ENCODE measurements at places on chromosomes 13 and 19. TPM values are rescaled to one million over a fixed set of nuclear protein-coding genes. Genes with fewer than 3 reads are reported as not detected.

Gene ZNF442
- 1.4 TPM for polyA plus RNA-seq

Gene CCDC8
- polyA plus RNA-seq: 9.2 TPM

Gene RUBCNL
- not detected for polyA plus RNA-seq

Gene CSNK1G2
- polyA plus RNA-seq: 22.9 TPM

Gene TNNI3
- polyA plus RNA-seq: 0.21 TPM

Gene EFNB2
- 2.6 TPM for polyA plus RNA-seq

Gene ADAT3
- 0.35 TPM for polyA plus RNA-seq

Gene BEST2
- not detected for polyA plus RNA-seq

Gene IRS2
- polyA plus RNA-seq: 1.5 TPM

Gene THSD1
- polyA plus RNA-seq: 7.9 TPM

Gene ZNF296
- polyA plus RNA-seq: not detected

Gene YJU2
- 10.2 TPM for polyA plus RNA-seq

Gene SULT2A1
- not detected for polyA plus RNA-seq

DNA sequence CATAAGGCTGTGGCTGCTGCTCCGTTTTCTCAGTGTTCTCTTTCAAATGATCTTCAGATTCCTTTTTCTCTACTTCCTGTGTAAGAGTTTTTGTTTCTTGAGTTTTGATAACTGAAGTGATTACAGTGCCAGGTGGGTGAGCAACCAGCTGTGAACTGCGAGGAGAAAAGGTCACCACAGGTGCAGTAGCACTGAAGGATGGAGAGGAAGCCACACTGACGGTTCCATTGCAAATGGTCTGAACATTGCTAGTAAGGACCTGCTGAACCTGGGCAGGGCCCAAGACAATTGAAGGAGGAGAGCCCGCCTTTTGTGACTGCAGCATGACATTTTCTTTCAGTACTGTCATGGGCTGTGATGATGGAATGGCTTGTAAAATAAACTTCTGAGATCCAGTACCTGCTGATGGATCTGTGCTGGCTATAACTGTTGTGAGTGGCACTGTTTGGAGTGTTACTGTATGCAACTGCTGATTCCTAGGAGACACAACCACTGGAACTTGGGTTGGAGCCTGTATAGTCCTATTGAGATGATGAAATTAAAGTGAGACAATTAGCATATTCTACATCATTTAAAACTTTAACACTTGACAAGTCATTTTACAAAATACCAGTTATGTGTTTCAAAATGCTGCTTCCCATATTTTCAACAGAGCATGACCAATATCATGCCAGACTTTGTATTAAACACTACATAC lies 85.5 kb downstream of the ELF1 start:
- no peak for DNase-seq

- no peak for DNase-seq
Observed at GRCh38 chr19:50152578-50152977, 10.5 kb downstream of the IZUMO2 start.

GRCh38 chr19:37982655-37983054 lies 75.6 kb downstream of the SIPA1L3 start:
- DNase-seq: no peak

GRCh38 chr19:1249990-1250436 lies 1.6 kb downstream of the MIDN start:
- DNase-seq: no peak

DNA sequence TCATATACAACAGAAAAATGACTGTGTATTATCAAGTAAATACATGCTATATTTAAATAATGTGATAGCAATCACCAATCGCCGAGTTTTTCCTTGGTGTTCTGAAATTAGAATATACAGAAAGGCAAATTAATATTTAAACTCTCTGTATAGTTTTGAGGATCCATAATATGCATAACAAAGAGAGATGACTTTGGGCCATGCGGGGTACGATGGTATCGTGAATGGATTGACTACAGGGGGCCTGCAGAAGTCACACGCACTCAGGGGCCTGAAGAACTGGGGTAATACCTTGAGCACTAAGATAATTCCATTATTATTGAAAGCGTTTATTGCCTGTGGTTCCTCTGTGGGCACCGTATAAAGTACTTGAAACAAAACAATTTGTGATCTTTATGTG lies 314.0 kb downstream of the TEX29 start:
- no peak for DNase-seq

GRCh38 chr19:51440846-51441409 lies 17.3 kb downstream of the SIGLEC8 start:
- DNase-seq: no peak

DNA sequence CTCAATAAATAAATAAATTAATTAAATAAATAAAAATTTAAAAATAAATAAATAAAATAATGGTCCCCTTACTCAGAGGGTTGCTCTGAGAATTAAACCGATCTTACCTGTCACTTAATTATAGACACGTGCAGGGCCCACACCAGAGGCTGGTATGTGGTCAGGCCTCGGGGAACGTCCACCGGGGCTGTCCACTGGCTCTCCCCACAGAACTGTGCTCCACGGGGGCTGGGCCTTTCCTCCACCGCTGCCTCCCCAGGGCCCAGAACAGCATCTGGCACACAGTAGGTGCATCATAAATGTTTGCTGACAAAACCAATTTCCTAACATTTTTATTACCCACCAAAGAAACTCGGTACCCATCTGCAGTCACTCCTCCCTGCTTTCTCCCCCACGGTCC lies 69.2 kb downstream of the CEBPG start:
- DNase-seq: no peak

DNA sequence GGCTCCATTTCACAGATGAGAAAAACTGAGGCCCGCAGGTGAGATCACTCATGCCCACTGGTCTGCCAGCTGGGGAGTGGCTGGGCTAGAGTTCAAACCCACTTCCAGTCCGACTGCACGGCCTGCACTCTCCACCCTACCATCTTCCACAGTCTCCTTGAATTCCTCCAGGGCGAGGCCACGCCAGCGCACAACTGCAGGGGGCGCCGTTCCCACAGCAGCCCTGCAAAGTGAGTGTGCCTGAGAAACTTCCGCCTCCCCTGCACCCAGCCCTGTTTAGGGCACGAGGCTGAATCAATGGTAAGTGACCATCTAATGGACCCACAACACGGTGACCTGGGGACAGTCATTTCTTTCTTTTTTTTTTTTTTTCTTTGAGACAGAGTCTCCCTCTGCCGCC lies 829 bp upstream of the ATCAY start:
- DNase-seq: no peak

DNA sequence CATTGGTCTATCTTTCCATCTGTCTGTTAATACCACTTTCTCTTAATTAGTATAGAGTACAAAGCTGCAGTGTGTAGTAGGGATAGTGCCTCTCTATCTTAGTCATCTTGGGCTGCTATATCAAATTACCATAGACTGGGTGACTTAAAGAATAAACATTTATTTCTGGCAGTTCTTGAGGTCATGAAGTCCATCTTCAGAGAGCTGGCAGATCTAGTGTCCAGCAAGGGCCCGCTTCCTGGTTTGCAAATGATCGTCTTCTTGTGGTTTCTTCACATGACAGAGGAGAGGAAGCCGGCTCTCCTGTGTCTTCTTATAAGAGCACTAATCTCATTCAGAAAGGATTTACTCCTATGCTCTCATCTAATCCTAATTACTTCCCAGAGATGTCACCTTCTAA lies 6.1 kb downstream of the ZNF700 start:
- no peak for DNase-seq

GRCh38 chr19:52237771-52238400 lies 31.5 kb upstream of the ZNF766 start:
- DNase-seq: peak; percentile 54

DNA sequence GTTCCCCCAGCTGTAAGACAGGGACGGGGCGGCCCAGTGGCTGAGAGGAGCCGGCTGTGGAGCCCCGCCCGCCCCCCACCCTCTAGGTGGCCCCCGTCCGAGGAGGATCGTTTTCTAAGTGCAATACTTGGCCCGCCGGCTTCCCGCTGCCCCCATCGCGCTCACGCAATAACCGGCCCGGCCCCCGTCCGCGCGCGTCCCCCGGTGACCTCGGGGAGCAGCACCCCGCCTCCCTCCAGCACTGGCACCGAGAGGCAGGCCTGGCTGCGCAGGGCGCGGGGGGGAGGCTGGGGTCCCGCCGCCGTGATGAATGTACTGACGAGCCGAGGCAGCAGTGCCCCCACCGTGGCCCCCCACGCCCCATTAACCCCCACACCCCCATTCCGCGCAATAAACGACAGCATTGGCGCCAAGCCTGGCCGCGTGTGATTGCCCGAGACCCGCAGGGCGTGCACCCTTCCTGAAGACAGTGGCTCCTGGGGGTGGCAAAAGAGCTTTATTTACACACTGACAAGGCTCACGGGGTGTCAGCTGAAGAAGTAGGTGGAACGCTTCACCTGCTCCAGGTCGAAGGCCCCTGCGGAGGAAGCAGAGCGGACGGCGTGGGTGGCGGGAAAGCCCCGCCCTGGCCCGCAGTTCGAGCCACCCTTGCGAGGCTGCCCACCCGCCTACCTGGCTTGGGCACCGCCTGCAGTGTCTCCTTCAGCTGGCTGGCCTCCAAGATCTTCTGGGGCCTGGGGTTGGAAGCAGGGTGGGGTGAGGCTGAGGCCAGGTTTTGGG lies 16.4 kb downstream of the POLRMT start:
- DNase-seq: no peak

- DNase-seq: no peak
Observed at GRCh38 chr19:41795031-41795461, 1.3 kb upstream of the CEACAM3 start.

DNA sequence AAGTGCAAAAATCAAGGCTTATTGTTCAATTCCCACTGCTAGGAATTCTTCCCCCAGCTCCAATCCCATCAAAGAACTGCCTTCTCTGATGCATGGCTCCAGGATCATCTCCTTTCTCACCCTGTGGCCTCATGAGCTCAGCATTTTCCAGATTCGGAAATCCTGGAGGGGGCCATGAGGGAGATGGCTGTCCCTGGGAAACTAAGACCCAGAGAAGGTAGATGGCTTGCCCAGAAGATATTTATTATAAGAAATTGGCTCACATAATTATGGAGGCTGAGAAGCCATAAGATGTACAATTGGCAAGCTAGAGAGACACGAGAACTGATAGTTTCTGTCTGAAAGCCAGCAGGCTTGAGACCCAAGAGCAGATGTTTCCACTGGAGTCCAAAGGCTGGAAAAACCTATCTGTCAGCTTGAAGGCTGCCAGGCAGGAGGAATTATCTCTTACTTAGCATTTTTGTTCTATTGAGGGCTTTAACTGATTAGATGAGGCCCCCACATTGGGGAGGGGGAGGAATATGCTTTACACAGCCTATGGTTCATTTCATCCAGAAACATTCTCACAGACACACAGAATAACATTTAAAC lies 58.6 kb downstream of the GADD45B start:
- no peak for DNase-seq

- no peak for DNase-seq
Observed at GRCh38 chr13:98888890-98889279, 89.0 kb downstream of the DOCK9 start.

DNA sequence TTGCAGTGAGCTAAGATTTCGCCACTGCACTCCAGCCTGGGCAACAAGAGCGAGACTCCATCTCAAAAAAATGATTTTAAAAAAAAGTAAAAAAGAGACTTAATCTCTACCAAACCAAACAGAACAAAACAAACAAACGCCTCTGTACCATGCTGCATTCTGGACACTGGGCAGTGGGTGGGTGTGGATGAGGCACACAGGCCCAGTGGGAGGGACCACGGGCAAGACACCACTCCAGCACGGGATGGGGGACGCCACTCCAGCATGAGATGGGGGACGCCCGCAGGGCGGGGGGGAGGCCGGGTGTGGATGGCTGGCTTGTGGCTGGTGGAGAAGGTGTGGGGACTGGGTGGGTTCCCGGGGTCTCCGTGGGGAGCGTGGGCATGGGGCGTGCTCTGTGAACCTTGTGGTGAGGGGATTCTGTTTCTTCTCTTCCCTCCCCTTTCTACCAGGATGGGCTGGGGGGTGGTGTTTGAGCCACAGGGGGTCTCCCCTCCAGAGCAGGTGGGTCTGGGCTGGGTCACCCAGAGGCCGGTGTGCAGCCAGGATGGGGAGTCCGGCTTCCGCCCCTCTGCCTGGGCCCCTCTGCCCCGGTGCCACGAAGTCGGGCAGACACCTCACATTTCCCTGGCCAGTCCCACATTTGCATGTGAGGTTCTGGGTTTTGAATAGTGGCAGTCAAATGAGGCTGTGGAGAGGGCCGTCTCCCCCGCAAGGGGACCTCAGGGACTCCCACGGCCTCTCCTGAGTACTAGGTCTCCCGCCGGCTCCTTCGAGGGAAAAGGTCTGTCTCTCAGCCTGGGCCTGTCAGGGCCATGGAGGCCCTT lies 23.9 kb upstream of the MATK start:
- DNase-seq: no peak

- DNase-seq: no peak
Observed at GRCh38 chr19:34131100-34131499, 41.2 kb upstream of the LSM14A start.

GRCh38 chr13:77061362-77061761 lies 34.4 kb upstream of the FBXL3 start:
- DNase-seq: no peak

DNA sequence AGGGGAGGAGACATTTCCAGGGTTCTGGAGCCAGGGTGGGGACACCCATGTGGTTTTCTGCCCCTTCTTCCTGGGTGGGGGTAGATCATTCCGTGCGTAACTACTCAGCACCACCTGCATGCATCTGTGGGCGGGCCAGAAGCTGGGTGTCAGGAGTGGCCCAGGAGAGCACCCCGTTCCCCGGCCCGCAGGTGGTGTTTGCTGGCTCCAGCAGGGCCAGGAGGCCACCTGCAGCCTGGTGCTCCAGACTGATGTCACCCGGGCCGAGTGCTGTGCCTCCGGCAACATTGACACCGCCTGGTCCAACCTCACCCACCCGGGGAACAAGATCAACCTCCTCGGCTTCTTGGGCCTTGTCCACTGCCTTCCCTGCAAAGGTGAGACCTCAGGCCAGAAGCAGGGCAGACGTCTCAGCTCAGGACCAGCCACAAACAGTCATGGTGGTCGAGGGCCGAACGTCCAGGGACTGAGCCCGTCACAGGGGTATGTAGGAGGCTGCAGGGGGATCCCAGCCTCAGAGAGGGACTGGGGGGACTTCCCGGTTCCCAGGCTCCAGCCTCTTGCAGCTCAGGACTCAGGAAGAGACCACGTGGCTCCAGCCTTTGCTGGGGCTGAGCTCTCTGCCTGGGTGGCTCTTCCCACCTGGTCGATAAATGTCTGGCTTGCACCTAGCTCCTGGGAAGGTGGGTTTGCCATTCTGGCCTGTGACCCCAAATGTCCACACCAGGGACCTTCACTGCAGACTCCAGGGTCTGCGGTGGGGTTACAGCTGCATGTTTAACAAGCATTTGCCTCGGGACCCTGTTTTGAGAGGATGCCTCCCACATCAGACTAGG lies 1.6 kb downstream of the FSTL3 start:
- no peak for DNase-seq

- no peak for DNase-seq
Observed at GRCh38 chr19:51458899-51459505, 748 bp upstream of the SIGLEC8 start.

DNA sequence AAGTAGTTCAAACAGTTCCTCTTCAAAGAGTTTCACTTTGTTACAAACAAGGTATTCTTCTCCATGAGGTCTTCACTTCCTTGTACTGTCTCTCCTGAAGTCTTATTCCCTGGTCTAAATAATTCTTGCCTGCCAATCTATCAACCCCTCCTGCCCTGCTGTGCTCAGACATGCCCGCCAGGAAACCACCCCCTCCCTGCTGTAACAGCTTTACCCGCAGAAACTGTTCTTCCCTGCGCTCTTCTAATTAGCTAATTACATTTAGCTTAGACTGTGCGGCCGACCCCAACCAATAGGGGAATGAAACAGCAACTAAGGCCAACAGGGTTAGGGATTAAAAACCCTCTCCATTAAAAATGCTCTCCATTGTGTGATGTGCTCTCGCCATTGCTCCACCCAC lies 46.7 kb downstream of the ZNF846 start:
- no peak for DNase-seq

- no peak for DNase-seq
Observed at GRCh38 chr13:42041011-42041683, 7.3 kb upstream of the DGKH start.

GRCh38 chr13:76189882-76190519 lies 553.9 kb downstream of the LMO7 start:
- no peak for DNase-seq

Measured in AG04450 (cell line).